Activated CD4-positive, alpha-beta T cell treated with anti-CD3 and anti-CD28 coated beads, Interleukin-2, amount 10 ng/mL, durations not matched to agents 7 days and 5 days (primary cell): ENCODE measurements at places on chromosomes 2 and 18. TPM values are rescaled to one million over a fixed set of nuclear protein-coding genes. Genes with fewer than 3 reads are reported as not detected.

The ARHGAP15 gene
- 197 TPM for total RNA-seq

The EFHD1 gene
- 0.32 TPM for total RNA-seq

The NYAP2 gene
- total RNA-seq: not detected

The COL3A1 gene
- not detected for total RNA-seq

The PSMA8 gene
- 1.2 TPM for total RNA-seq

The DOCK10 gene
- total RNA-seq: 281 TPM

The TMEM87B gene
- 22.7 TPM for total RNA-seq

The YES1 gene
- 10.1 TPM for total RNA-seq

The DSC3 gene
- not detected for total RNA-seq

The GRHL1 gene
- total RNA-seq: 0.27 TPM

The HOXD3 gene
- not detected for total RNA-seq

The REG1B gene
- not detected for total RNA-seq

The EFR3B gene
- 0.06 TPM for total RNA-seq

The CHRNG gene
- not detected for total RNA-seq

The RAB6C gene
- not detected for total RNA-seq

The BCL2 gene
- total RNA-seq: 113 TPM

The DTNA gene
- not detected for total RNA-seq

The IL18R1 gene
- total RNA-seq: 22.1 TPM

The CCDC178 gene
- total RNA-seq: not detected

The CTAGE1 gene
- total RNA-seq: not detected

The ARHGAP28 gene
- total RNA-seq: not detected

The IL1R2 gene
- 0.50 TPM for total RNA-seq

The DSG4 gene
- not detected for total RNA-seq

The FABP1 gene
- total RNA-seq: not detected

The AGXT gene
- not detected for total RNA-seq

The SH2D6 gene
- 0.10 TPM for total RNA-seq
